ENCODE measurements at places on chromosomes 5 and 9. TPM values are rescaled to one million over a fixed set of nuclear protein-coding genes. Genes with fewer than 3 reads are reported as not detected.

- H3K36me3 ChIP-seq: peaks cover 15% of the 10 kb centered on the region
- no peaks in the 10 kb centered on the region for H3K27me3 ChIP-seq
- peak overlapping the region; percentile 93 for H3K27ac ChIP-seq
- no peak for DNase-seq
Measured at GRCh38 chr5:37248421-37248969, 681 bp downstream of the CPLANE1 start.

GRCh38 chr5:150860246-150860821, 14.0 kb downstream of the IRGM start:
- H3K27ac ChIP-seq: no peak overlapping the region
- no peaks in the 10 kb centered on the region for H3K36me3 ChIP-seq
- H3K27me3 ChIP-seq: no peaks in the 10 kb centered on the region
- no peak for DNase-seq
- H3K4me1 ChIP-seq: no peaks in the 10 kb centered on the region
- H3K4me3 ChIP-seq: no peak overlapping the region

SCGB3A2 gene
- total RNA-seq: not detected

PCDHGA12 gene
- 6.9 TPM for total RNA-seq
